Stimulated activated CD4-positive, alpha-beta T cell treated with anti-CD3 and anti-CD28 coated beads, TNF-alpha, amount 100 ng/mL, for 4 hours (primary cell): ENCODE measurements at places on chromosomes 12 and 14.

- DNase-seq, result no peak
Measured at GRCh38 chr14:52336241-52336640, 22.1 kb downstream of the PTGER2 start.

DNA sequence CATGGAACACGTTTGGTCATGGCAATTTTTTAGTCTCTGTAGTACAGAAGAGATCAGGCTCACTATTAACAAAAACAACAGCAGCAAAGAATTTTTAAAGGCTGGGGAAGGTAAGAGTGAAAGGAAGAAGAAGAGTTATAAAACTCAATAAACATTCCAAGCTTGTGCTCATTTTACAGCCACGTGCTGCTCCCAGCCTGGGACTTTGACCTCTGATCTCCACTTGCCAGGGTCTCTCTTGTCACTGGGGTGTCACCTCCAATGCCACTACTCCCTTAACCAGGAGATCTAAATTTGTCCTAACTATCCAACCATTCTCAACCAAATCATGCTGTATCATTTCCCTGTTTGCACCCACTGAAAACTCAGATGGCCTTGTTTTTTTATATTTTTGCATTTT lies 605.1 kb downstream of the VRK1 start:
- no peak for DNase-seq

GRCh38 chr12:111964935-111965334 lies 48.0 kb downstream of the TMEM116 start:
- DNase-seq, result no peak

GRCh38 chr12:25950329-25951115 lies 8.0 kb upstream of the RASSF8 start:
- no peak for DNase-seq

DNA sequence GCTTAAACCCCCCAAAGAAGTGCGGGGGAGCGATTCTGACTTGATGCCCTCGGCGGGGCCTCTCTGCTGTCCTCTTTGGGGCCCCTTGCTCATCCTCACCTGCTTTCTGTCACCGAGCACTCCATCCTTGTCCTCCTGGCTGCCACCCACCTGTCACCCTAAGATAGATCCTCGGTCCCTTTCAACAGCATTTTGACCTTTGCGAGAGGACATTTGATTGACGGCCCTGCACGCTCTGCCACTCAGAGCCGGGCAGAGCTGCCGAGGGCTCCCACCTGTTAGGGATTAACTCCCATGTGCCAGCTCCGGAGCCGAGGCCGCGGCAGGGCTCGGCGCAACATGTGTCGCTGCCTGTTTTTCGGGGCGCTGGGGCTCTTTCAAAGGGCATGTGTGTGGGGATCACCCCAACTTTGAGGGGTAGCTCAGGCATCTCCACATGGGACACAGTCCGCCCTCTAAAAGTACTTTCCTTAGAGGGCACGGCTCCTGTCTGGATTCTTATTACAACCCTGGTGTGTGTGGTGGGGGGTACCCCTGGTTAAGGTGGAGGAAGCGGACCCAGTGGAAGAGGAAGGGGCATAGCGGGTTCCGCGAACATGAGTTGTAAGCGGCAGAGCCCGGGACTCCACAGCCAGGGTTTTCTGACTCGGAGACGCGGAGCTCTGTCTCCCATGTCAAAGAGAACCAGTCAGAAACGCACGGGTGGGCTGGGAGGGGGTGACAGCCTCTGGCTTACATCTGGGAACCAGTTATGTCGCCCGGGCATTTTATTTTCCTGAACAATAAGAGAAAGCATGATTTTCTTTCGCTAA lies 811 bp upstream of the MEG3 start:
- DNase-seq, result no peak

GRCh38 chr12:50331745-50332144 lies 48.4 kb upstream of the LIMA1 start:
- no peak for DNase-seq

- DNase-seq, result no peak
Measured at GRCh38 chr14:24965934-24966578, 83.9 kb downstream of the STXBP6 start.

GRCh38 chr14:99728981-99729451 lies 44.9 kb downstream of the CYP46A1 start:
- no peak for DNase-seq

GRCh38 chr14:100341301-100342031 lies 18.3 kb downstream of the SLC25A47 start:
- no peak for DNase-seq

DNA sequence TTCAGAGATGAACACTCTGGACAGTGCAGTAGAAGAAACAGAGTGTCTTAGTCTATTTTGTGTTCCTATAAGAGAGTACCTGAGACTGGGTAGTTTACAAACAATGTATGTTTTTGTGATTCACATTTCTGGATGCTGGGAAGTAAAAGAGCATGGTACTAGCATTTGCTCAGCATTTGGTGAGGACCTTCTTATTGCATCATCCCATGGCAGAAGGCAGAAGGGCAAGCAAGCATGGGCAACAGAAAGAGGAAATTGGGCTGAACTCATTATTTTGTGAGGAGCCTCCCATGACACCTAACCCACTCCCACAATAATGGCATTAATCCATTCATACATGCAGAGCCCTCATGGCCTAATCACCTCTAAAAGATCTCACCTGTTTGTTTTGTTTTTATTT lies 8.0 kb downstream of the ANKS1B start:
- DNase-seq, result no peak
